NB4 (cell line): ENCODE measurements at places on chromosomes 16 and 17.
A peak's percentile ranks its signal among the peaks of the same experiment; 100 is the strongest.

DNA sequence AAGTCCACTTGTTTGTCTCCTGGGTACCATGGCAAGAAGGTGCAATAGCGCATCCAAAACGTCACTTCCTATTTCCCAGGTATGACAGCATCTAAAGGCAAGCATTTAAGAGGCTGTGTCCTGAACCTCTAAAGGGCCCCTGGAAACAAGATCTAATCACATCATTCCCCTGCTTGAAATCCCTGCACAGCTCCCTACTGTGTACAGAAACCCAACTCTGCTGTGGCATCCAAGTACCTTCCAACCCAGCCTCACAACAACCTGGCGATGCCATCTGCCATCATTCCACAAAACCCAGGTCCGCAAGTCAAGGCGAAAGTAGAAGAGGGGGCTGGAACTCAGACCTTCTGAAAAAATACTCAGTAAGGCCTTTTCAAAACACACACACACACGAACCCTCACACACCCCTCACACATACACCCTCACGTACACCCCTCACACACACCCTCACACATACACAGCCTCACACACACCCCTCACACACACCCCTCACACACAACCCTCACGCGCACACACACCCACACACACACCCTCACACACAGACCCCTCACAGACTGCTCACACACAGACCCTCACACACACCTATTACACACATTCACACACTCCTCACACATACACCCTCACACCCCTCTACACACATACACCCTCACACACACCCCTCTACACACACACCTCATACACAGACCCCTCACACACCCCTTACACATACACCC lies 24.5 kb downstream of the C17orf67 start:
- no peak for DNase-seq

- DNase-seq: peak; percentile 48
Observed at GRCh38 chr17:80327518-80327917, 66.9 kb downstream of the RNF213 start.

GRCh38 chr17:76086384-76086783 lies 7.4 kb downstream of the ZACN start:
- DNase-seq: no peak

GRCh38 chr17:43367737-43368242 lies 31.0 kb upstream of the ARL4D start:
- peak; percentile 89 for DNase-seq

DNA sequence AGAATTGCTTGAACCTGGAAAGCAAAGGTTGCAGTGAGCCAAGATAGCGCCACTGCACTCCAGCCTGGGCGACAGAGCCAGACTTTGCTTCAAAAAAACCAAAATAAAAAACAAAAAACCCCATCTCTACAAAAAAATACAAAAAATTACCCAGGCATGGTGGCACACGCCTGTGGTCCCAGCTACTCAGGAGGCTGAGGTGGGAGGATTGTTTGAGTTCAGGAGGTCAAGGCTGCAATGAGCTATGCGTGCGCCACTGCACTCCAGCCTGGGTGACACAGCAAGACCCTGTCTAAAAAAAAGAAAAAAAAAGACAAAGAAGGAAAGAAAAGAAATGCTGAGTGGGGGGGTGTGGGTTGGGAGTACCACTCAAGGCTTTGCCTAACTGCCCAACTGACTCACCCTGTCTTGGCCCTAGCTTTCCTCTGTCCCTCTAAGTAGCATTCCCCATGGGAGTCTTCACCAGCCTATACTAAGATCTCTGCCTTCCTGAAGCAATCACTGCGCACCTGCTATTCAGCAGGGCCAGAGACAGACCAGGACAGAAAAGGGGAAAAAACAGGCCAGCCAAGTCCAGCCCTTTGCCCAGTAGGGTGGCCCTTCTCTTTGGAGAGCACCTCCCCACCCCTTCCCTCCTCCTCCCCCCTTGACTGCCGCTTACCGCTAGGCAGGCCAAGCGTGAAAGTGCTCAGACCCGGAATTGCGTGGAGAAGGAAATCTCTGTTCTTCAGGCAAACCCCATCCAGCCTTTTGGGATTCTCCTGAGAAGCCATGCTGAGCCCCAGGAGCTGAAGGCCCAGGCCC lies 45.8 kb downstream of the RTN4RL1 start:
- no peak for DNase-seq

DNA sequence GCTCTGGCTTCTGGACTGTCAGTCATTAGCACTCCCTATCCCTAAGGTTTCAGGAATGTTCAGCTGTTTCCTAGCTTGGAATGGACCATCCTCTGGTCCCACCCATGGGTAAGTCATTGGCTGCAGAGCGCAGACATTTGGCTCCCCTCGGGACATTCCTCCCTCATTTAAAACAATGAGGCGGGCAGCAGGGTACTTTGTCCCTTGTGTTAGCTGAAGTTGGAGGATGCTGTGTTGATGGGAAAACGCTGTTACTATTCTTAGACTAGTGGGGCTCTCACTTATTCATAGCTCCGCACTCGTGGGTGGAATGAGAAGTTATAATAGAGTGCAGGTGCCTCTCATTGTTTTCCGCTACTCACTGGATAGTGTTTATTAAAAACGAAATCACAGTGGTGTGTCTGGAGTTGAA lies 673.8 kb downstream of the WWOX start:
- no peak for DNase-seq

- DNase-seq: no peak
Observed at GRCh38 chr16:2090481-2090776, 42.6 kb downstream of the TSC2 start.

DNA sequence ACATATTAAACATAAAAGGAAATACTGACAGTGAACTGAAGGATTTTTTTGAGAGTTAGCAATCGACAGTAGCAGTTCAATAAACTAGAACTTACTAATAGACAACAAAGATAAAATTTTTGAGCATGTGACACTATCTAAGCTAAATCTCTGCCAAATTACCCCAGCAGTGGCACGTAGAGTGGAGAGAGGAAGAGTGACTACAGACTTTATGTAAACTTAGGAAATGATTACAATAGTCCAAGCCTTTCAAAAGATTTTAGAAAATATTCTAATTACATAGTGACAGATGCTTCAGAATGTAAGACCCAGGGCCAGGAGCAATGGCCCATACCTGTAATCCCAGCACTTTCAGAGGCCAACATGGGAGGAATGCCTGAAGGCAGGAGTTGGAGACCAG lies 52.4 kb downstream of the CFDP1 start:
- DNase-seq: no peak

- no peak for DNase-seq
Observed at GRCh38 chr17:2719861-2720260, 8.3 kb upstream of the CLUH start.

DNA sequence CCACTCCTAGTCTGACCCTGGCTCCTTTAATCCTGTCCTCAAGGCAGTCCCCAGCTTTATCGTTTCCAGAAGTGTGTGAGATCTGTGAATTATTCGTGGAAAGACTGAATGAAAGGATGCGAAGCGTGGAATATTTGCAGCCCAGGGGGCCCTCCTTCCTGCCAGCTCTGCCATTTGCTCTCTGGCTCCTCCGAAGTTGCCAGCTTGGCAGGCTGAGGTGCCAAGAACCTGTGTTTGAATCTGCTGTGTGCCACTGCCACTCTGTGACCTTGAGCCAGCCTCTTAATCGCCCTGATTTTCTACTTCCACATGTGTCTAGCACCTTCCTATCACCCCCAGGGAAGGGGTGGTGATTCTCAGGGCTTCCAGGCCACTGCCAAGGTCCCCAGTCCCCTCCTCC lies 10.8 kb downstream of the TBKBP1 start:
- DNase-seq: no peak

DNA sequence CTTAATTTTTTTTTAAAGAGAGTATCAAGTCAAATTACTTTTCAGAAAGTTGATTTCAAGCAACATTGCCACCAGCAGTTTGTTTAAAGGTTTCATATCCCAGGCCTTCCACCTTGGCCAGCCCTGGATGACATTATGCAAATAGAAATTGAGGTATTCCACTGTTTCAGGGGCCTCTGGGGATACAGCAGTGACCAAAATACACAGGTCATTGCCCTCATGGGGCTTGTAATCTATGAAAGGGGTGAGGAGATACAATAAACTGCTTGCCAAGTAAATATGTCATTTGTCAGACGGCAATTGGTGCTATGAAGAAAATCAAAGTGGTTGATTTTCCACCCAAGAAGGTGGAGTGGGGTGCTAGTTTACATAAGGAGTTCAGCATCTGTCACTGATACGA lies 37.8 kb upstream of the TMC5 start:
- DNase-seq: no peak

- no peak for DNase-seq
Observed at GRCh38 chr17:29210879-29211278, 30.7 kb upstream of the MYO18A start.

DNA sequence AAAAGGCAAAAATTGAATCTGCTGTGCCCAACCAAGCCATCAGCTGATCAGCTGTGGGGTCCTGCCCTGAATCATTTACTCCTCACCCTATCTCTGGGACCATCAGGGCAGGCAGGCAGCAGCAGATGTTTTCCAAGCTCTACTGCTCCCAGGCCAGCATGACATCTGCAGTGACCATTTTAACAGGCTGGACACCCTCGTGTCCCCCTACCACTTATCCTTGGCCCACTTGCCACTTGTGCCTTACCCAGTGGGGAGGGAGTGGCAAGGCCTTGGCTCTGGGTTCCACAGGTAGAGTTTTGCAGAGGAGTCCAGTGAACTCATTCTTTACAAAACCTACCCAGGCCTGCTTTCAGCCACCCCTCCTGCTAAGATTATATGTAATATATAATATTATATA lies 12.0 kb upstream of the CA4 start:
- no peak for DNase-seq

- DNase-seq: no peak
Observed at GRCh38 chr17:82348866-82349265, 10.2 kb upstream of the TEX19 start.

DNA sequence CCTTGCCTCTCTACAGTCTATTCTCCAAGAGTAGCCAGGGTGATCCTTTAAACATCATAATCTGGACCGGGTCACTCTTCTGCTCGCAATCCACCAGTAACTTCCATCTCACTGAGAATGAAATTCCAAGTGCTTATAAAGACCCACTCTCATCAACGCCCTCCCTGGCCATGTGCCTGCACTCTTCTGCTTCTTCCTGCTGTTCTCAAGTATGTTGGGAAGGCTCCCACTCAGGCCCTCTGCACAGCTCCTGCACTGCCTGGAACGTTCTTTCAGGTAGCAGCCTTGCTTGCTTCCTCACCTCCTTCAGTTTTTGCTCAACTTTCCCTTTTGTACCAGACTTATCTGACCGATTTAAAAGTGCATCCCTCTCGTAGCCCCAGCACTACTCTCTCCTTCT lies 44.4 kb downstream of the BRD7 start:
- DNase-seq: no peak

- no peak for DNase-seq
Observed at GRCh38 chr16:86320237-86320595, 190.1 kb upstream of the FOXF1 start.

GRCh38 chr16:61413021-61413420 lies 623.2 kb downstream of the CDH8 start:
- DNase-seq: no peak

GRCh38 chr17:73901249-73901648 lies 257.0 kb upstream of the SDK2 start:
- no peak for DNase-seq

DNA sequence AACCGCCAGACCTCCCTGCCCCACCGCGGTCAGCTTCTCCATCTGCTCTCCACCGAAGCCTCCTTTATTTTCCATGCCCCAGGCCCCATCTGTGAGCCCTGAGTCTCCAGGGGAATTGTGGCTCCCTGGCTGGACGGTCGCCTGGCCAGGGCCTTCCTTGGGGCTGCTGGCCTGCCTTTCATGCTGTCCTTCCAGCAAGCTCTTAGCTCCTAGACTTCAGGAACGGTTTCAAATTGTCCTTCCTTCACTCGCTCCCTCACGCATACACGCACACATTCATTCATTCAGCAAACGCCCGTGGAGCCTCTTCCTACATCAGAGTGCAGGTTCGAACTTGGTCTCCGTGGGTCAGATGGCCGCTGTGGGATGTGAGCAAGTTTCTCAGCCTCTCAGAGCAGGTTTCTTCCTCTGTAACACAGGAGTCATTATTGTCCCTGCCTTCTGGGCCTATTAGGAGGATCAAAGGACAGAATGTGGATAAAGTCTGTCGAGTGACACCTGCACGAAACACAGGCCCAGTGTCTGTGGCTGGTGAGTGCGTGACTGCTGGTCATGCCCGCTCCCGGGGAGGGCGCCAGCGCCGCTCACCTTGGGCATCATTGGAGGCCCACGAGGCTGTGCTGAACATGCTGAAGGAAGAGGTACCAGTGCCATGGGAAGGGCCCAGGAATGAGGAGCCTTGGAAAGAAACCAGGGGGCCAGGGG lies 18.7 kb upstream of the GSE1 start:
- DNase-seq: no peak

DNA sequence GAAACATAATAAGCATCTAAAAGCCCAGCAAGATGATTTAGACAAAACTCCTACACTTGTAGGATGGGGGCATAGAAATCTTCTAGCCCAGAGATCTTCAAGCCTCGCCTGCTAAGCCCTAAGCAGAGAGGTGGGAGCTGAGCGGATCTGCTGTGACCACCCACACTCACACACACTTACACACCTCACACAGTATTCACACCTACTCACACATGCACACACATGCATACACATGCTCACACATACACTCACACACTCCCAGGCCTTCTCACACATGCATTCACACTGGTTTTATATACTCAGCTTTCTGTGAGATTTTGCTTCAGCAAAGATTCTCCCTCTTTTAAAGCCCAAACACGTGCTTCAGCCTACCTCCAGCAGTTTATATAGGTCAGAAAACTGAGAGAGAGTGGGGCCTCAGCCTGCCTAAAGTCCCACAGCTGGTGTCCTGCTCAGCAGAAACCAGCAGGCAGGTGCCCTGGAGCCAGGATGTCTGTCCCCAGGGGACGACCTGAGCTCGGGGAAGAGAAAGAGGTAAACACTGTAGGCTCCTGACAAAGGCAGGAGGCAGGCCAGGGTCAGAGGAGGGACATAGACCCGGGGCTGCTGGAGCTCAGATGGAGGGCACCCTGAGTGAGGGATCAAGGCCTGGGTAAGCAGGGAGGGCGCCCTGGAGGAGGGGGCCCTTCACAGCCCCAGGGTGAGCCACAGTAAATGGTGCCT lies 12.0 kb upstream of the KRT19 start:
- no peak for DNase-seq

DNA sequence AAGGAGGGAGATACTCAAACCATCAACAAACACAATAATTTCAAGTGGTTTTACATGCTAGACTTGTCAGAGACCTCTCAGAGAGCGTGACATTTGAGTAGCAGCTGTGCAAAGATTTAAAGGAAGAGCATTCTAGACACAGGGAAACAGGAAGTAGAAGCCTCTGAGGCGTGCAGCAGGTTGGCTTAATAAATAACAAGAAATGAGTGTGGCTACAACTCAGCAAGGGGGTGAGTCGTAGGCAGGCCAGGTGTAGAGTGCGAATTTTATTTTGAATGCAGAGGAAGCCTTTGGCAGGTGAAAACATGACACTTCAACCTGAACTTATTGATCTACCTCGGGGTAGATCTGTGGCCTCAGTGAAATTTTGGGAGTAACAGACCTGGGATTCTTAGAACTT lies 73.2 kb upstream of the MRTFB start:
- peak; percentile 39 for DNase-seq

GRCh38 chr17:75689441-75689873 lies 22.3 kb downstream of the SAP30BP start:
- DNase-seq: no peak

DNA sequence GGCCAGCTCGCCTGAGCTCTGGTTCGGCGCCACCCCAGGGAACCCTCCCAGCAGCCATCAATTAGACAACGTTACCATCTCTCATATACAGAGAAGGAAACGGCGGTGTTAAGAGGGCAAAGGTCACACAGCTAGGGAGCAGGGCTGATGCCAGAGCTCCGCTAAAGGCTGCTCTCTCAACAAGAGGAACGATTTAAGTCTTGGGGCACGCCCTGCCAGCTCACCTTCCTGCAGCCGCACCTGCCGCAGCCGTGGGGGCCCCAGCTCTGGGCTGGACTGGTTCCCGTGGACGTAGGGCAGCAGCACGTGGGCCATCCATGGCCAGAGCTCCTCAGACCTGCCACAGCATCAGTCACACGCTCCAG lies 43.5 kb downstream of the PKD1 start:
- DNase-seq: no peak
